CD4-positive, alpha-beta T cell treated with Interleukin-2 at 100 ng/mL for 4 hours (primary cell): ENCODE measurements at places on chromosomes 5 and 9.
A peak's percentile ranks its signal among the peaks of the same experiment; 100 is the strongest.

DNA sequence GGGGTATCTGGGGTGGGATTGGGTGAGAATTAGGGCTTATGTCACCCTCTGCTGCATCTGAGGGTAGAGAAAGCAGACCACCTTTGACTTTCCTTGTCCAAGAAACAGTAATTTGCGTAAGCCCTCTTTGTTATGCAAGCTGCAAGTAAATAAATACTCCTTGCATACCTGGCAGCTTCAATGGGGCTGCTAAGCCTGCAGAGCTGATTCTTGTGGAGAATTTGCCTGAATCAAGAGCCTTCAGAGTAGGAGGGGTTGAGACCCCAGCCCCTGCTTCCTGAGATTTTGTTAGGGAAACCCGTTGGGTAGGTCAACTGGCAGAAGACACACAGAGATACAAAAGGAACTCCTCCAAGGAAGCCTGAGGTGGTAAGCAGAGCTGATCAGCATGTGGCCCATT is 515.1 kb downstream of the DMAC1 start:
- DNase-seq = no peak

DNA sequence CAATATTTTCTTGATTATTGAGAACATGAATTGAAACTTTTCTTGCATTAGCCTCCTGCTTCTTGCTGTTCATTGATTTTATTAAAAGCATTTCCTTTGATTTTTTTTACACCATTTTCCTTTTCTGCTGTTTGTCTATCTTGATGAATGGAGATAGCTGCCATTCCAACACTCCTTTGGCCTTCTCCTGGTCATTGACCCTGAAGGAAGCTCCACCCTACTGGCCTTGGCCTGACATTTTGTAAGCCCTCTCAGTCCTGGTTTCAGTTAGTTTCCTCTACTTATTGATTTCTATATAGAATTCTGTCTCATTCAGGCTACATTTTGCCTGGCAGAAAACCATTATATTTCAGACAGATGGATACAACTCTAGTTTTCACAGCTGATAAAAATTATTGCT is 115.1 kb upstream of the DMRTA1 start:
- DNase-seq = no peak

- DNase-seq = no peak
Measured at GRCh38 chr9:1768561-1768960, 246.6 kb upstream of the SMARCA2 start.

DNA sequence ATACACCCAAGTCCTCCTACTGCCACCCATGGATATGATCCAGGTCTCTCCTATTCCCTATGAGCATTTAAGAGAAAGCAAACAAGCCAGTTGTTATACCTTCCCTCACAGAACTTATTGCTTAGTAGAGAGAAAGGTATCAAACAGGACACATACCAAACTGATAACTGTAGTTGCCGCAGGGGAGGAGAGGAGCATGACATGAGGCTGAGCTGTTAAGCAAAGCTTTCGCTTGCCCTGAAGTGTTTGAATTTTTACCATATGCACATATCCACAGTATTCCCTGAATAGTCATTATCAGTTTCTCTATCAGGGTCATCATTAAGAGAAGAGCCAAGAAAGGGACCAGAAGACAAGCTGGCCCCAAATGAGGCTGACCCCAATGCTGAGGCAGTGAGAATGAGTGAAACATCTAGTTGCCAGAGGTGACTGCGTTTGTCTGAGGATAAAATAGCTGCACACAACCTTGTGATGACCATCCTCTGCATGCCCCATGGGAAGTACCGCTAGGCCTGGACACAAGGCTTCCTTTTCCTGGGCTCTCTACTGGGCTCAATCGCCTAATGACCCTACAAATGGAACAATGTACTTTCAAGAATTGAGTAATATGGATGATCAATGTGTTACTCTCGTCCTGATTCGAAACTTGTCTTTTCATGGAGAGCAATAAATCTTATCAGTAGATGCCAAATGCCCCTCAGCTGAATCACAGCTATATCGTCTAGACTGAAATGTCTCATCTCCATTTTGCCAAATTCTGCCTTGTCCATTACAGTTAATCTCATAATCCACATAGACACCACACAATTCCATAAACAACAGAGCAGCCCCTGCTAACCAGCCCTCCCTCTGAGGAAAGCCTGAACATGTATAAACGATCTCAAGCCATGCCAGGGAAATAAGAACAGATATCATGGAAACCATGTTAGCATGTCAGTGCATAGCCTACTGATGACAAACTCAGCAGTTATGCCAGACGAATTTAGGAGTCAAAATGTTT is 4.3 kb upstream of the IFNK start:
- no peak for DNase-seq

GRCh38 chr9:613771-614347 is 227.6 kb upstream of the DMRT1 start:
- peak; percentile 34 for DNase-seq

DNA sequence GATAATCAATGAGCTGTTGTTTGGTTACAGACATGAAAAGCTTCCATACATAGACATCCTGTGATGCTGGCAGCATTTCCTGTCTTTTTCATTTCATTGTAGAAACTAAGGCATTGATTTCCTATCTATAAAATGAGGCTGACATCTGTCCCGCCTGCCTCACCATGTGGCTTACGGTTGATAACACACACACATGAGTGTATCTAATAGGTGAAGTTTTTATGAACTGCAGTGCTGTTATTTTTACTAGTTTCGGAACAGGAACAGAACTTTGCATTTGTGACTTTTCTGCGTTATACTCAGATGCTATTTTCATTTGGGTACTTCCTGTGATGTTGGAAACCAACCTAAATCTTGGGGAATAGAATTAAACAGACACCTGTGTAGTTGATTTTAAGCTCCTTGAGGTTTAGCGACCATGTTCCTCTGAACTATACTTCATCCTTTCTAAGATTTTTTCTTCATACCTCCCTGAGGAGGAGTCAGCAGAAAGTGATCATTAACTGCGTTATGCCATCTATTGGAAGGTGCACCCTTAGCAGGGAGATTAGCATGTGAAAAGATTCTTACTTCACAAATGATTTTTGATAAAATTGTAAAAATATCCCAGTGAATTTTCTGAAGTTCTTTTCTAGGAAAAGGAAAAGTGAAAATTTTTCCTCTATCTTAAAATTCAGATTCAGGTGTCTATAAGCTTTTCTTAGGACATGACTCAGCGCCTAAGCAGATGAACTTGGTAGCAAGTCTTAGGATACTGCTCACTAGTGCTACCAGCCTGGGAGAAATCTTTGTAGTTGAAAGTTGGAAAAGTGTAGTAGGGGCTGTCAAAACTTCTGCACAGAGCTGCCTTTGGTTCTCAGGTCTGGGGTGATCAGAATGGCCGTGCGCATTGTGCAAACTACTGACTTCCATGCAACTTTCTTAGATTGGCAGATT is 134.5 kb downstream of the TRIO start:
- DNase-seq = no peak

DNA sequence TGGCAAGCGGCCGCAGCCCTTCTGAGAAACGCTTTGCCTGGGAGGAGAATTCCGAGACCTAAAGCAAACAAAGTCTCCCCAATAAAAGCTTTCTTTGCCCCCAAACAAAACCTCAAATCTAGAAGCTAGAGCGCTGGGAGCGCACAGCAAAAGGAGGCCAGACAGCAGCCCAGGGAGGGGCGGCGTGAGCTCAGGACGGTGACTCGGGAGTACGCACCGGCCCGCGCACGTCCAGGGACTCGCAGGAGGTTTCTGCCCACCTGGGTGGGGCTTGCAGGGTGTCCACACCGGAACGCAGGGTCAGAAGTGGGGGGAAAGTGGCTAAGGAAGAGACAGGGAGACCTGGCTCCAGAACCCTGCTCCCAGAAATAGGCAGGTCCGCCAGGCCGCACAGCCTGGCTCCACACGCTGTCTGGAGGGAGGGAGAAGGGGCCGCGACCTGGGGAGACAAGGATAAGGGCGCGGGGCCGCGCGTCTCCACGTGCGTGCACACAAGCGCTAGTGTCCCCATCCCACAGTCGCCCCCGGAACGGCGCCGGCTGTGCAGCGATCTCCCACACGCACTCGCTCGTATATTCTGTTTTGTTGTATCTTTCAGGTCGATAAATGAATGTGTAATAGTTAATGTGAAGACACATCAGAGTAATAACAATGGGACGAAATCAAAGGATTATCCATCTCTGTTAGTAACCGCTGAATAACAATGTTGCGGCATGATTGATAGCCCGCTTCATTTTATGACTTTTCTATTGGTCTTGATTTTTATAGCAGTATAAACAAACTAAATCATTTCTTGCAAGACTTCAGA is 2.3 kb upstream of the OTP start:
- DNase-seq = no peak

DNA sequence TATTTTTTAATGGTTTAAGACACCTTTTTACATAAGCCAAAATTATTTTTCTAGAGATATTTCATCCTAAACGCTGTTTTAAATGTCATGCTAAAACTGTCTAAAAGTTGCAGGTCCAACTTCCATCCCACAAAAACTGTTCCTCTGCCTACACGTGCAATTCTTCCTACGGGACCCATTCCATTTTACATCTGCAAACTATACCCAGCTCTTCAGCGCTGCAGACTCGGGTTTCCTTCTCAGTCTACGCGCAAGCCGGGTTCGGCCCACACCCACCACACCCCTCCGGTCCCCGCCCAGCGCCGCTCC is 8.7 kb downstream of the RANBP6 start:
- DNase-seq = no peak
